Ascending aorta (tissue), 2 donors: ENCODE measurements at places on chromosomes 11 and 22.

DNA sequence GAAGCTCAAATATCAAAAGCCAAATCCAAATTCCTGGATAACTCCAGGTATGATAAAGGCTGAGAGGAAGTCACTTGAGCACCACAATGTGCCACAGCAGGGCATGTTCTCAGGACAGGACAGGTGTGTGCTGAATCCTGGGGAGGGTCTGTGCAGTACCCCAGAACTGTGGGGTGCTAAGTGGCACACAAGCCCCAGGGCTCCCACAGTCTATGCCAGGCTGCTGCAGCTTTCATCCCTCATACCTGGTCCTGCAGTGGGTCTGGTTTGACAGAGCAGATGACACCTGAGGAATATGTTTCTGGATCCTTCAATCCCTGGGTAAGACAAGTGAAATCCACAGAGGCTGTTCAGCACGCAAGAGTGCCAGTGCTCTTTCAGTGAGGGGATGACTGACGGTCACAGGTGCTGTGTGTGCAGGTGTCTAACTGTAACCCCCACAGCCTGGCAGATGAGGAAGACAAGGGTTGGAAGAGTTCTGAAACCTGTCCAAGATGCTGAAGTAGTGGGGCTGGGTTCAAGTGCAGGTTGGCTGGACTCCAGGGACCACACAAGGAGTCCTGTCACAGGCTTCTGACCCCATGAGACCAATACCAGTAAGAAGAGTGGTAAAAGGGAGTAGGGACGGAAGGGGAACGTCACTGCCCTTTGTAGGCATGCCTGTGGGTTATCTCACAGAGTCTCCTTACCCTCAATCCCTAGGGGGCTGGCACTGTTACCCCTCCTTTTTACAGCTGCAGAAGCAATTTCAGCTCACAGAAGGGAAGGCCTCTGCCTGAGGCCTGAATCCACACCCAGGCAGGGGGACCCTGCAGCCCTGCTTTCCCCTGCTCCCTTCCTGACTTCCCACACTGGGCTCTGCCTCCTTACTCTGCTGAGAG, 14.1 kb downstream of the SERPIND1 start:
- no peak for DNase-seq
- no peak overlapping the region for H3K4me3 ChIP-seq
- H3K27ac ChIP-seq, result no peak overlapping the region
- H3K27me3 ChIP-seq, result no peaks in the 10 kb centered on the region
- H3K36me3 ChIP-seq, result peaks cover 51% of the 10 kb centered on the region

DNA sequence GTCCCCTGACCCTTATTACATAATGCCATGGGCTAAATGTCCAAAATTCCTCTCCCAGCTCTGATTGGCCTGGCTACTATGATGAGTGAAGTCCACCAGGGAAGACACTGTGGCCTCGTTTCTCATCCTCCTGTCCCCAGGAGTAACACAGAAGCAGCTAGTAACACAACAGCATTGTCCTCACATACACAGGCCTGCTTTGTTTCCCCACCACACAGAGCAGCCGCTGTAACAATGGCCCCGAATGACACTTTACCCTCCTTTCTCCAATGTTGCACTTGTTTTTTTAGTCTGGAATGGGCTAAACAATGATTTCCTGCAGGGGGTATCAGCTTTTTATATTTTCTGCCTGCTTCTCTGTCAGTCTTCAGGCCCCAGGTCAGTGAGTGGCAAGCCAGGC, at the start of gene PRR5L:
Gene PRR5L (plus strand): TSS at position 363 of the 400 bp plus-strand sequence. CDS start 104,834 bp downstream, outside the sequence.
- H3K4me1 ChIP-seq, result no peaks in the 10 kb centered on the region
- H3K27ac ChIP-seq, result no peak within 1 kb of the TSS
- no peaks in the 10 kb centered on the region for H3K27me3 ChIP-seq
- H3K4me3 ChIP-seq, result no peak within 1 kb of the TSS
- DNase-seq, result no peak

- H3K36me3 ChIP-seq, result no peaks in the 10 kb centered on the region
- DNase-seq, result no peak
- H3K27me3 ChIP-seq, result no peaks in the 10 kb centered on the region
- H3K4me1 ChIP-seq, result no peaks in the 10 kb centered on the region
- H3K27ac ChIP-seq, result no peak overlapping the region
- no peak overlapping the region for H3K4me3 ChIP-seq
Observed at GRCh38 chr11:41536021-41536568, 76.6 kb upstream of the LRRC4C start.

DNA sequence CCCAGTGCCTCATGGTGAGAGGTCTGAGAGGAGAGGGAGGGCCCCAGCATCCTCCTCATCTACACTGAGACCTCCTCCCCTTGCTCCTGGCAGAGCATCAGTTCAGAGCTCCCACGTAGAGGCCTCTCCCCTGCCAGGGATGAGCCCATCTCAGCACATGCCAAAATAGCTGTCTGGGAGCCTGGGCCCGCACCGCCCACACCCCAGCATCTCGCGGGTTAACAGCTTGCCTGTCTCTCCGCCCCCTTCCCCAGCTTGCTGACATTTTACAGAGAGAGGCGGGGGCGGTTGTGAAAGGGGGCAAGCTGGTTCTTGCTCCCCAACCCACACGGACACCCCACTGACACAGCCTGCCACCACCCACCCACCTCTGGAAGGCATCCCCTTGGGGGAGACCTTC, 6.4 kb downstream of the DGKZ start:
- H3K27ac ChIP-seq, result no peak overlapping the region
- H3K4me3 ChIP-seq, result no peak overlapping the region
- DNase-seq, result no peak
- peaks cover 5% of the 10 kb centered on the region for H3K4me1 ChIP-seq
- no peaks in the 10 kb centered on the region for H3K36me3 ChIP-seq
- no peaks in the 10 kb centered on the region for H3K27me3 ChIP-seq

GRCh38 chr11:33399421-33399820, 142.2 kb downstream of the HIPK3 start:
- H3K4me3 ChIP-seq, result no peak overlapping the region
- H3K27me3 ChIP-seq, result no peaks in the 10 kb centered on the region
- DNase-seq, result no peak
- no peaks in the 10 kb centered on the region for H3K36me3 ChIP-seq

DNA sequence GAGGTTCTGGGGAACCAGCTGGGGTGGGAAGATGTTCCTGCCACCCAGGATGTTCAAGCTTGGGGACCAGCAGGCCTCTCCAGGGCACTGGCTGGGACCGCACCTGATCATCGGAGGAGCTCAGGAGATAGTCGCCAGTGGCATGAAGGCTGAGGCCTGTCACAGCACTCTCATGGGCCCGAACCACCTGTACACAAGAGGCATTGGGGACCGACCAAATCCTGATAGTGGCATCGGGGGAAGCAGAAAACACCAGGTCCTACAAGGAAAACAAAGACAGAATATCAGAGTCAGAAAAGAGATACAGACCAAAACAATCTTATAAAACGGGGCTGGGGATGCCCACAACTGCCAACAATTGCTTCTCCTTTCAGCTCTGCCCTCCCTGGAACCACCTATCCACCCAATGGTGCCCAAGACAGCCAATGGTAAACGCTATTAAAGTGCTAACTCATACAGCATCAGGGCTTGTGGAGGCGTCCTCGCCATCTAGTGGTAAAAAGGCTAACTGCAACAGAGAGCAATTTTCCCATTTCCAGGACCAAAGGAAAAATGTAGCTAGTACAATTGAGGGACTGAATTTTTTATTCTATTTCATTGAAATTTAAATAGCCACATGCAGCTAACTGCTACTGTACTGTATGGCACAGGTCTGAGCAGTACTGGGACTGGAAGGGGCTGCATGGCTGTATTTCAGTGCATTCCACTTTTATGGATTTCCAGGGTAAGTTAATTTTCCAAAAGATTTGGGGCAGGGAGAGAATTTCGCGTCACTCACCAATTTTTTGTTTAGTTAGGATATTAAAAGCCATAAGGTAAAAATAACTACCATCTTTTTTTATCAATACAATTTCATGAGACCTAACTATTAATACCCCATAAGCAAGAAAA, 7.1 kb downstream of the PRPF19 start:
- no peaks in the 10 kb centered on the region for H3K4me1 ChIP-seq
- no peak overlapping the region for H3K27ac ChIP-seq
- no peak for DNase-seq
- no peaks in the 10 kb centered on the region for H3K27me3 ChIP-seq
- H3K4me3 ChIP-seq, result no peak overlapping the region
- peaks cover 78% of the 10 kb centered on the region for H3K36me3 ChIP-seq

- no peaks in the 10 kb centered on the region for H3K36me3 ChIP-seq
- no peak overlapping the region for H3K4me3 ChIP-seq
- DNase-seq, result no peak
- H3K4me1 ChIP-seq, result no peaks in the 10 kb centered on the region
- H3K27ac ChIP-seq, result no peak overlapping the region
- H3K27me3 ChIP-seq, result no peaks in the 10 kb centered on the region
Observed at GRCh38 chr11:72338741-72339140, 94.8 kb upstream of the PHOX2A start.

DNA sequence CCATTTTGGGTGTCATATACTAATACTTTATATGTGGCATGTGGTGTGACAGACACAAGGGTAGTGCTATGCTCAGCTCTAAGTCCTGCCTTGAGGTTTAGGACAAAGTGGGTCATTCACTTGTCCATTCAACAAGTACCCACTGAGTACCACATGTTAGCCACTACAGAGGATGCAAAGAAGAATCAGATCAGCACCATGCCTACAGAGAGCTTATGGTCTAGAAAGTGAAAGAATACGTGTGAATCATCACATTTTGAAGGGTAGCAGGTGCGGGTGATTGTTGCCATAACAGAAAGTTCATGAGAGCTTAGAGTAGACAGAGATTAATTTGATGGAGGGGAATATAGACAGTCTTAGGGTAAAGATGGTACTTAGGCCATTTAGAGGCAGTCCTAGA, 18.3 kb downstream of the CLMP start:
- peak overlapping the region; percentile 88 for H3K27ac ChIP-seq
- DNase-seq, result no peak
- H3K36me3 ChIP-seq, result no peaks in the 10 kb centered on the region
- no peaks in the 10 kb centered on the region for H3K27me3 ChIP-seq
- peaks cover 53% of the 10 kb centered on the region for H3K4me1 ChIP-seq

- H3K4me1 ChIP-seq, result no peaks in the 10 kb centered on the region
- H3K36me3 ChIP-seq, result no peaks in the 10 kb centered on the region
- no peaks in the 10 kb centered on the region for H3K27me3 ChIP-seq
Observed at GRCh38 chr11:116825854-116826750, 3.0 kb upstream of the APOA4 start.

DNA sequence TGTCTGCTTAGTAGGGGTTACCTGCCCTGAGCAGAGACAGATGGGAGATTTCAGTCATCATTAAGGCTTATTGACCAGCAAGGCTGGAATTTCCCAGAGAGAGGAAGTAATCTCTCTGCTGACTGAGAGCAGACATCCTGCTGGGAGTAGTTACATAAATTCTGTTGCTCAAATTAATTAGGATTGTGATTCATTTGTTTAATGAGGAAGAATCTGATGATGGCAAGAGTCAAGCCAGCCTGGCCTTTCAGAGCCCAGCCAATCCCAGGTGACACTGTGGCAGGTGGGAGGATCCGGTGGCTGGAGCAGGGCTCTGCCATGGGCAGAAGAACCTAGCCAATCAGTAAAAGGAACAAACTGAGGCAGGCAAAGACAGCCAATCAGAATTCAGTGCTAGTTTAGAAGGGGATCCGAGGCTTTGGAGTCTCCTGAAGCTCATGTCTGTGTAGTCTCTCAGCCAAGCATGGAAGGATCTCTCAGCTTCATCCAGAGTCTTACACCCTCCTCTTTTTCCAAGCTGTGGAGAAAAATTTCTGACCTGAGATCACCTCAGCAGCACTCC, 61.2 kb upstream of the CHST1 start:
- H3K27me3 ChIP-seq, result no peaks in the 10 kb centered on the region
- no peaks in the 10 kb centered on the region for H3K36me3 ChIP-seq
- H3K4me1 ChIP-seq, result no peaks in the 10 kb centered on the region
- no peak overlapping the region for H3K4me3 ChIP-seq
- no peak overlapping the region for H3K27ac ChIP-seq

GRCh38 chr11:46363455-46364005, 16.3 kb downstream of the DGKZ start:
- DNase-seq, result no peak
- peak overlapping the region; percentile 49 for H3K27ac ChIP-seq
- no peak overlapping the region for H3K4me3 ChIP-seq
- H3K27me3 ChIP-seq, result no peaks in the 10 kb centered on the region

DNA sequence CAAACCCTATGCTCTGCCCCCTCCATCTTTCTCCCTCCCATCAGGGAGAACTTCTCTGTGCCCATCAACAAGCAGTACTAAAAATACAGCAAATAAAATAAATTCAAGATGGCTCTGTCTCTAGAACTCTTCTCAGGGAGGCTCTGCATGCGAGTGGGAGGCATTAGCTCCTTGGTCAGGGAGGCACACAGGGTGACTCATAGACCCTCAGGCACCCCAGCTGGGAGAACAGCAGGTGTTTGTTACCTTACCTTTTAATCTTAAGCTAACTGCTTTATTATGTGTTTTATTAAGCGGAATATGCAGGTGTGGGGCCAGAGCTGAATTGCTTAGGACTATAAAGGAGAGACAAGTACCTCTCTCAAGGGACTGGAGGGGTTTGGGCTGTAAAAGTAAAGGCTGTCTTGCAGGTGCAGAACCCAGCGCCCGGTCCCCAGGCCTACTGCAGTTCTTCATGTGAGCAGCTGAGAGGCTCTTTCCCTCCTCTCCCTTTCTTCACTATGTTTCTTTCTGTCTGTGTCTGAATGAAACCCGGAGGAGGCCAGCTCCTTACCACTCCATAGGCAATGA, 20.8 kb downstream of the CSNK2A3 start:
- peaks cover 36% of the 10 kb centered on the region for H3K36me3 ChIP-seq
- no peak overlapping the region for H3K4me3 ChIP-seq
- no peak for DNase-seq
- H3K4me1 ChIP-seq, result no peaks in the 10 kb centered on the region
